ENCODE measurements at places on chromosomes 4 and X. TPM values are rescaled to one million over a fixed set of nuclear protein-coding genes. Genes with fewer than 3 reads are reported as not detected.
A peak's percentile ranks its signal among the peaks of the same experiment; 100 is the strongest.

DNA sequence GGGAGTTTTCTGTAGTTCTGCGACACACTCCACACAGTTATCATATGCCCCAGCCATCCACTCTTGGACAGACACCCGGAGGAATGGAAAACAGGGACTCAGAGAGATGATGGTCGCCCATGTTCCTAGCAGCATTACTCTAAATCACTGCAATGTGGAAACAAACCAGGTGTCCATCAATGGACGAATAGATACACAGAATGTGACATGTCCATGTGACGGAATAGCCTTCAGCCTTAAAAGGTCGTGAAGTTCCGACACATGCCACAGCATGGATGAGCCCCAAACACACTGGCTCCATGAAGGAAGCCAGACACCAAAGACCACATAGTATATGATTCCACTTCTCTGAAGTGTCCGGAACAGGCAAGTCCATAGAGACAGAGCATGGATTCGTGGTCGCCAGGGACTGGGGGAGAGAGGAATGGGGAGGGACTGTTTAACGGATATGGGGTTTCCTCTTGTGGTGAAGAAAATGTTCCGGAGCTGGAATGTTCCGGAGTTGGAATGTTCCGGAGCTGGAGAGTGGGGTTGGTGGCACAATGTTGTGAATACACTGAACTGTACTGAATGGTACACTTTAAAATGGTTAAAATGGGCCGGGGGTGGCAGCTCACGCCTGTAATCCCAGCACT lies 28.7 kb upstream of the AFAP1 start:
- no peak for DNase-seq

- DNase-seq = no peak
These were observed 51.5 kb downstream of the SLC2A9 start for GRCh38 chr4:9969526-9970398.

GRCh38 chrX:23838953-23839352 lies 56.0 kb downstream of the SAT1 start:
- no peak for DNase-seq

GRCh38 chr4:15720851-15721250 lies 18.0 kb downstream of the BST1 start:
- no peak for DNase-seq

- DNase-seq = no peak
These were observed 66.2 kb downstream of the FHIP1A start for GRCh38 chr4:151475035-151475714.

DNA sequence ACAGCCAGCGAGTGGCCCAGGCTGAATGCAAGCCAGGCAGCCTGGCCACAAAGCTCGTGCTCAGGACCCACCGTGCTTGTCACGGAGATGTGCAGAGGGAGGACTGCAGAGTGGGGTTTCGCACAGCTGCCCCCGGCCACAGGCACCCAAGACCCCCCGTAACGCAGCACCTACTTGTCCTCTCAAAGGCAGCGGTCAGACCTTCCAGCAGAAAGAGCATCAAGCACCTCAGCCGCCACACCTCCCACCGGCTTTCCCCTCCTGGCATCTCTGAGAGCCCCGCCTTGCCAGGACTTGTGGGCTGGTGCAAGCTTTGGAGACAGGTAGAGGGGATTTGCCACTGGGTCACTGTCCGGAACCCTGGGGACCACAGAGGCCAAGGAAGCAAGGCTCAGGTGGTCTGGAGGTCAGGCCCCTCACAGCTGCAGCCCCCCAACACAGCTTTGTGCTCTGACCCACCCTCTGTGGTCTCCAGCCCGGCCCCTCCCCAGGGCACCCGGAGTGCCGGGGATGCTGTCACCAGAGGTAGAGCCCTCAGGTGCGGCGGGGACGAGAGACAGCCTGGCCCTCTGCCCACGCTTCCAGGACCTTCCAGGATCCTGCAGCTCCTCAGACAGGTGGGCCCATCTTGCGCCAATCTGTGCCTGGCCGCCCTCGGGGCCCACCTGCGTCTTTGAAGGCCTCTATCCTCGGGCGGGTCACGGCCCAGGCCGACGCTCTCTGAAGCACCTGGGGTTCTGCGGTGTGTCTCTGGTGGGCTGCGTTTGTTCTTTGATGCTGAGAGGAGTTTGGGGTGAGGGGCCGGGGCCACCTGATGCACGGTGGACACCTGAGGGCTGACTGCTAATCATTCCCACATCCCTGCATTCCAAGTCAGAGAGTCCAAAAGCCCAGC lies 34.4 kb upstream of the HMX1 start:
- peak; percentile 63 for DNase-seq

DNA sequence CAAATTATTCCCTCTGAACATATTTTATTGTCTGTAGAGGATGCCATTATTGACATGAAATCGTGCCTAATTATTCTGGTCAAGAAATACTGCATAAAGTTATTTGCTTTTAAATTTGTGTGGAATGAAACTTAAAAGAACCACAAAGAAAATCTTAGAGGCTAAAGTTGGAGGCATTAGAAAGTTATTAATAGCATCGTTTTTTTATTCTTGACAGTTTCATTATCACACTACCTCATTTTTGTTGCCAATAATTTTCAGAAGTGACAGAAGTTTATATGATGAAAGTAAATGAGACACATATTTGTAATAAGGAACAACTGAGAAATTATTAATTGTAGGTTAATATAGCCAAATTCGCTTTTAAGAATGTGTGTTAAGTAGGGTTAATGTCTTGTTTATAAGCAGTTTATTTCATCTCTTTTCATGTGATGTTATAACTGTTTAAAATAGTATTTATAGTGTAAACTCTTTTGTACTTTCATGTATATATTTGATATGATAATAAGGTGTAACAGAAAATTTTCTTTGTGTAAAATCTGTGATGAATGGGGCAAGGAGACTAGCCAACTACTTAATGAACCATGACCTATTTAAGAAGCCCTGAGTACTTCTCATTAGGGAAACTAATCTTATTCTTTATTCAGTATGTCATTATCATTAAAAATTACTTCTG lies 54.5 kb upstream of the GRIA2 start:
- no peak for DNase-seq

The SLC26A1 gene
- total RNA-seq = 0.39 TPM

The SLC34A2 gene
- 618 TPM for total RNA-seq

The RASL11B gene
- not detected for total RNA-seq

The LPAR4 gene
- total RNA-seq = not detected

The UBE2A gene
- total RNA-seq = 15.0 TPM
